ENCODE measurements at places on chromosomes 5 and 9. TPM values are rescaled to one million over a fixed set of nuclear protein-coding genes. Genes with fewer than 3 reads are reported as not detected.

DBH gene
- total RNA-seq: not detected

- DNase-seq: no peak
Observed at GRCh38 chr5:2175041-2175440, 292.3 kb upstream of the IRX4 start.

FOXD4L4 gene
- not detected for total RNA-seq

IL3 gene
- total RNA-seq: not detected

GRCh38 chr9:99056886-99057664 is 47.8 kb upstream of the TGFBR1 start:
- DNase-seq: no peak

BSPRY gene
- 0.52 TPM for total RNA-seq

DNA sequence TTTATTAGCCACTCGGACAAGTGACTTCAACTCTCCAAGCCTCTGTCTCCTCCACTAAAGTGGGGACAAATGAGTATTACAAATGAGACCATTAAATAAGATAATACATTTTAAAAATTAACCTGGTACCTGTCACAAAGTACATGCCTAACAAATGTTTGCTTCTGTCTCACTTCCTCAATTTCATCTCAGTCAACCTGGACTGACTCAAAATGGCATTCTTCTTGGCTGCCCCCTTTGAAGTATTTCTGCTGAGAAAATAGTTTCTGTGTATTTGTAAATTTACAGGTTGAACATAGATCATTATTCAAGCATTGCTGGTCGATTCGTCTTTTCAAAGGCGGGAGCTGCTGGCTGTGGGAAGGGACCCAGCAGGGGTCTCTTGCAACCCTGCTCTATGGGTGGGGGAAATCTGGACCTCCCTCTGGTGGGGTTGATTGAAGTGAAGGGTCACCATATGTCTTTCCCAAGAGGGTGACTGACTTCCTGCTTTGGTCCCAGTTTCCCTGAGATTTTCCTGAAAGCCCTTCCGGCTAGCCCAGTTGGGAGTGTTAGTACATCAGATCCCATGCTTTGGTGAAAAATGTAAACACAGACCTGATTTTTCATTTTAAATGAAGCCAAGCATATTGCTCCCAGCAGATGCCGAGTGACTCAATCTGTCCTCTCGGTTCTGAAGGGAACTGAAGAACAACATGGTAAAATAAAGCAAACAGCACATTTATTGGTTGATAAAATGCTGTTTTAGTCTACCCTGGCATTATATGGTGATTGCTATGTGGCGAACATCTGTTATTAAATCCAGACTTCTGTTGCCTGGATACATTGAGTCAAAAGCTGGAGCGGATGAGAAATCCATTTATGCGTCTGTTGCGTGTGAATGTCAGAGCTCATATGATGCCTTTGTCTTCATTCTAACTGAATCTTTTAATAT is 73.0 kb downstream of the KCNIP1 start:
- DNase-seq: no peak

FCN2 gene
- total RNA-seq: not detected

DNA sequence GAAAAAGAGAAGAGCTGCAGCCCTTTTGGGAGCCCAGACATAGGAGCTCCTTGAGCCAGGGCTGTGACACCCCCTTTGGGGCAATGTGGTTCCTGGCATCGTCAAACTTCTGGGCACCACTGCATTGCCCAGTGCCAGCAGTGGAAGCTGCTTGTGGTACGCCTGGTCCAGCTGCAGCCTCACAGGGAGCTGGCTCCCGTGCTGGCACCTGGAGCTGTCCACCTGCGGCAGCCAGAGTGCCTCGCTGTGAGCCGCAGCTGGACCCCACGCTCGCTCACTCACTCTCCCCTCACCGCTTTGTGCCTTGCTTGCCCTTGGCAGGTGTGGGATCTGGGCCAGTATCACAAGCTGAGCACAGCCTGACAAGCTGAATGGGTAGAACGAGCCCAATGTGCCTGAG is 1150.8 kb upstream of the CDH6 start:
- DNase-seq: no peak

MRPL22 gene
- total RNA-seq: 31.4 TPM

NIM1K gene
- total RNA-seq: 1.7 TPM

ANKRD18B gene
- not detected for total RNA-seq

- DNase-seq: no peak
Observed at GRCh38 chr5:160175438-160176218, 53.7 kb upstream of the FABP6 start.

- DNase-seq: no peak
Observed at GRCh38 chr5:165325221-165325620, 1819.8 kb downstream of the MAT2B start.

DNA sequence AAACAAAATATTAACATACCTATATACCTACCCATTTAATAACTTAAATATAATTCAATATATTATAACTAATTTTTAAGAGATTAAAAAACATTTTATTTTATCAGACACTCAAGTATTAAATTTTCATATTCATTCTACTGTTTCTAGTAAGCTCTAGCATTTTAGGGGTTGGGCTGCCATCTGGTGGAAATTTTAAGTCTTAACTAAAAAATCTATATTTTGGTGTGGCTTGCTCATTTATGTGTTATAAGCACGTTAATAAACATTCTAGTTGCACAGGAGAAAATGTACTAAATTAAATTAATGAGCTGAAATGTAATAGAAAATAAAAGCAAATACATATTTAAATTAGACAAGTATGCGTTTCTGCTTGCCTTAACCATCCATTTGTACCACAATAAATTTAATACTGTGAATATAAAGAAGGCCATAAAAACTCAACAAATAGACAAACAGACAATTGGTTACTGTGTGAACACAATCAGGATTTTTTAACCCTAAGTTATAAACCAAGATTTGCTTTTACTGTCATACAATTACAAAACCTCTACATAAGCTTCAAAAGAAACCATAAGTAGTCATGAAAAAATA is 1728.3 kb upstream of the CDH9 start:
- DNase-seq: no peak

DNA sequence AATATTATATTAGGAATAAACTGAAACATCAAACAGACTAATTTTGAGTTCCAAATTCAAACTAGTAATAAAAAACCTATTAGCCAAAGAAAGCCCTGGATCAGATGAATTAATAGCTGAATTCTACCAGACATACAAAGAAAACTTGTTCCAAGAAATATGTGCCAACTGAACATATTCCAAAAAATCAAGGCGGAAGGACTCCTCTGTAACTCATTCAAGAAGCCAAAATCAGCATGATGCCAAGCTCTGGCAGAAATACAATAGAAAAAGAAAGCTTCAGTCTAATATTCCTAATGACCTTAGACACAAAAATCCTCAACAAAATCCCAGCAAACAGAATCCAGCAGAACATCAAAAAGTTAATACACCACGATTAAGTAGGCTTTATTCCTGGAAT is 619.1 kb upstream of the COX7C start:
- DNase-seq: no peak

PGM5 gene
- 742 TPM for total RNA-seq

IL13 gene
- total RNA-seq: not detected

DNA sequence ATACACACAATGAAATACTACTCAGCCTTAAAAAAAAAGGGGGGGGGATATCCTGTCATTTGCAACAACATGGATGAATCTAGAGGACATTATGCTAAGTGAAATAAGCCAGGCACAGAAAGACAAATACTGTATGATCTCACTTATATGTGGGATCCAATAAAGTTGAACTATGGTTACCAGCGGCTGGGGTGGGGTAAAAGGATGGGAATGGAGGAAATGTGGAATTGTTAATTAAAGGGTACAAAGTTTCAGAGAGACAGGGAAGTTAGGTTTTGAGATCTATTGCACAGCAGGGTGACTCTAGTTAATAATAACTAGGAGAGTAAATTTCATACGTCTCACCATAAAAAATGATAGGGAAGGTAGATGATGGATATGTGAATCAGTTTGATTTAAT is 76.2 kb upstream of the ZNF608 start:
- no peak for DNase-seq

SLC34A1 gene
- not detected for total RNA-seq

DNA sequence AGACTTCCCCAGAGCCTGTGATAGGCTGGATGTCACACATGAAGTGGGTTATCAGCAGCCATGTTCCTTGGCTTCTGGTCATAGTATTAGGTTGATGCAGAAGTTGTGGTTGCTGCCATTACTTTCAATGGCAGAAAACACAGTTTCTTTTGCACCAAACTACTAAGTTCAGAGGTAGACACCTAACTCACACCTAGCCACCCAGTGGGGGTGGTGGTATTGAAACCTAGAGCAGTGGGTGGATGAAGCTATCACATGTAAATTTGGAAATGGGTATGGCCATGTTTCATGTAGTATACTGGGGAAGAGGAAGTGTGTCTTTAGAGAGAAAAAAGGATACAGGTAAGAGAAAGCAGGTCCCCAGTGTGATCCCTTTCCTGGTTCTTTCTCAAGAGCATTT is 347.9 kb upstream of the SEMA6A start:
- no peak for DNase-seq

DNA sequence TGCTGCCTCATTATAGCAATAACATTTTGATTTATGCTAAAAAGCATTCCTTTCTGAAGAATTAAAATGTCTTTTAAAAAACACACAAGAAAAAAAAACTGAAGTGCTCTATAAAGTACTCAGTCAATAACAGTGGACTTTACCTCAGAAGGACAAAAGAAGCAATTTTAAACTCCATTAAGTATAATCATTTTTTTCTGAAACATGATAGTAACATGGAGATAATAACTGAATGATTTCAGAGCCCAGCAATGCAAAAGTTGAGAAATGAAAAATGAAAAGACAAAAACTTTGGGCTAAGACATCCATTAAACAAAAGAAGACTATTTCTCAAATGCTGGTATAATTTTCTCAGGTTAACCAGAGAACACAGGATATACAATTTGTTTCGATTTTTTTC is 78.7 kb downstream of the RFX3 start:
- DNase-seq: no peak

LMX1B gene
- 0.66 TPM for total RNA-seq

GRCh38 chr5:96297290-96297689 is 135.8 kb downstream of the PCSK1 start:
- DNase-seq: no peak

GRCh38 chr5:75574791-75575190 is 36.5 kb upstream of the ANKDD1B start:
- no peak for DNase-seq

- no peak for DNase-seq
Observed at GRCh38 chr5:132971483-132972435, 8.3 kb upstream of the AFF4 start.

DNA sequence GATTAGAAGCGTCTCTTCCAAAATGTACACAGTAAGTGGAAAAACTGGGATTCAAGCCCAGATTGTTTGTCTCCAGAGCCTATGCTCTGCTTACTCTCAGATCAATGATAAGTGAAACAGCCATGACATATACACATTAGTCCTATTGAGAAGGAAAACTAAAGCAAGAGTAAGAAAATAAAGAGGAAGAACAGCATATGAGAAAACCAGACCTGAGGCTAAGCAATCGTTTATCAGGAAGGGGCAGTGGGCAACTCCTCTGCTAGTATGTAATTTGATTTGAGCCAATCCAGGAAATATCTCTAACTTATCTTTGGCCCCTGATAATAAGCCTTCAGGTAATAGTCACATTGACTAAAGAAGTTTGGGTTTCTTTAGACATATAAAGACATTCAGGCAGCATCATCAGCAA is 789.9 kb upstream of the C9orf72 start:
- DNase-seq: no peak

- DNase-seq: no peak
Observed at GRCh38 chr9:20419533-20419932, 202.8 kb downstream of the MLLT3 start.

DNA sequence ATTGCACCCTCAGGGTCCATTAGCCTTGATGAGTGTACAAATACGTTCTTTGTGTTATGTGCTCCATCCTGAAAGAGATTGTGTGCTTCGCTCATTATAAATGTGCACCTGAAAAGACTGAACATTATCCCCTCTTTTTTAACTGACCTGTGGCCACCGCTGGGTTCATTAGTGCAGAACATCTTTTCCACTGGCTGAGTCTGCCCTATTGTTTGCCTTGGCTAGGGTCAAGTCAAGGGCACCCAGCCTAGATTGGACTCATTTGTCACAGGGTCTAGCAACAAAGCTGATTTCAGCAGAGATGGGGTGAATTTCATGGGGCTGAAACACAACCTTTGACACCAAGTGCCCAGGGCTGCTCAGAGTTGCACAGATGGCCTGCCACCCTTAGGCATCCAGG is 764.1 kb upstream of the ARRDC3 start:
- no peak for DNase-seq

DNA sequence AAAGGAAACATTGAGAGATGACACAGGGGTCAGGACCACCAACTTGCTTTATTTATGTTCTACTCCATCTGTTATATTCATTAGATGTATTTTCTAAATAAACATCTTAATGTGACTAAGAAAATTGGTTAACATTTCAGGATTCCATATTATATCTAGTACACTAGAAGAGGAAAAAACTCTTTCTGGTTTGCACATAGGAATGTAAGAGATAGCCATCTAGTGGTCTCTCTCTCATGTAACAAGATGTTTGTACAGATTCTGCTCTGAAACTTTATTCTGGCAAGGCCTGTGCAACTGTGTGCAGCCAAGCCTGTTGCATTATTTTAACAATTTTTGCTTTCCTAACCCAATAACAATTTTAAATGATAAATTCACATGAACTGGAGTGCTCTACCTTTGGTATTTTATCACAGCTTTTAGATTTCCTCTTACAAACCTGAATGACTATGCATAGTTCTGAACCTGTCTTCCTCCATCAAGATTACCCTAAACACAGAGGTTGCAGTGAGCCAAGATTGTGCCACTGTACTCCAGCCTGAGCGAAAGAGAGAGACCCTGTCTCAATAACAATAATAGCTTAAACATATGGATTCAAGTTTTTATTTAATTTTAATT is 148.2 kb downstream of the GIN1 start:
- no peak for DNase-seq

- no peak for DNase-seq
Observed at GRCh38 chr5:113900816-113901215, 387.3 kb downstream of the YTHDC2 start.

GRCh38 chr9:19200229-19200628 is 30.3 kb upstream of the DENND4C start:
- no peak for DNase-seq

RANBP6 gene
- total RNA-seq: 13.9 TPM

- no peak for DNase-seq
Observed at GRCh38 chr9:96160866-96161265, 141.1 kb downstream of the HSD17B3 start.

LCN15 gene
- not detected for total RNA-seq

HTR1A gene
- not detected for total RNA-seq

EDIL3 gene
- 11.3 TPM for total RNA-seq

DNA sequence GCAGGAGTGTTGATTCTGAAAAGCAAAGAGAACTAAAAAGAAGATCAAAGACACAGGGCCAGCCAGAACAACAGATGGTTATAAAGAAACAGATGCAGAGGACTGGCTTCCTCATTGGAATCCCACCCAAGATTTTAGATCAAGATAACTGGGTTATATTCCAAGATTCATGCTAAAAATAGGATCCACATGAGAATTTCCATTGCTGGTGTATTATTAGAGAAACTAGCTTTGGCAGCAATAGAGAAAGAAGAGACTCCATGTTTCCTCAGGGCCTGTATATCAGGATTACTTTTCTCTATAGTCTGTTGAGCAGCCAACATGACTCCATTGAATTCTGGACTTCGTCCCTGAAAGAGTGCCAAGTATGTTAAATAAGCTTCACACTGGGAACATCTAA is 367.3 kb downstream of the TUSC1 start:
- no peak for DNase-seq

GRCh38 chr5:102545175-102545574 is 46.4 kb upstream of the SLCO6A1 start:
- DNase-seq: no peak
